Astrocyte (in vitro differentiated cells and primary cell): ENCODE measurements at places on chromosomes 1 and 21. TPM values are rescaled to one million over a fixed set of nuclear protein-coding genes. Genes with fewer than 3 reads are reported as not detected.
A peak's percentile ranks its signal among the peaks of the same experiment; 100 is the strongest.

The AVPR1B gene
- not detected in 2 replicates for total RNA-seq

The CLK2 gene
- 31.7 and 36.1 TPM in 2 replicates for total RNA-seq

The FAM78B gene
- 0.20 and 0.67 TPM in 2 replicates for total RNA-seq

The KIAA1614 gene
- total RNA-seq: 0.84 and 0.96 TPM in 2 replicates

DNA sequence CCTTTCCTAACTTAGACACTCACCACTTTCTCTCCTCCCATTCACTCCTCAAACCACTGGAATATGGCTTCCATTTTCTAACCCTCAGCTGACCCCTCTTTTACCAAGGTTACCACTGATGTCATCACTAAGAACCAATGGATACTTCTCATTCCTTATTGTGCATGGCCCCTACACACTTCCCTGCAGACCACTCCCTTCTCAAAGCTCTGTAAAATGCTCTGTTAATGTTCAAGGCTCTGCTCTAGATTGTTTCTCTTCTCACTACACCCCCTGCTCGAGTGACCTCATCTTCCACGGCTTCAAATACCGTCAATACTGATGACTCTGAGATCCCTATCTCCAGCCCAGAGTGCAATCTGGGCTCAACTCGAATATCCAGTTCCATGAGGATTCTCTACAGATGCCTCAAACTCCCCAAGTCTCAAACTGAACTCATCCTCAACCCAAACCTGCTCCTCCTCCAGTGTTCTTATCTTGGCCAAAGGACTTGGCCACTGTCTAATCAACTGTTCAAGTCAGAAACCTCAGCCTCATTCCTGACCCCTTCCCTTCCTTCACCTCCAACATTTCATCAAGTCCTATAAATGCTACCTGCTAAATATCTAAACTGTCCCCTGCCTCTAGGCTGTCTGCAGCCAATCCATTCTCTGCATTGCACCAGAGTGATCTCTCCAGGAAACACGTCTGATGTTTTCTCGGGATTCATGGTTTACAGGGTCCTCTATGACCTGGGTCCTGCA is 41.3 kb upstream of the BMP8B start:
- DNase-seq: peak; percentile 32

GRCh38 chr21:45285266-45285931 is 2.3 kb downstream of the POFUT2 start:
- no peak for DNase-seq

GRCh38 chr1:153777648-153778047 is 2.4 kb downstream of the SLC27A3 start:
- DNase-seq: no peak

DNA sequence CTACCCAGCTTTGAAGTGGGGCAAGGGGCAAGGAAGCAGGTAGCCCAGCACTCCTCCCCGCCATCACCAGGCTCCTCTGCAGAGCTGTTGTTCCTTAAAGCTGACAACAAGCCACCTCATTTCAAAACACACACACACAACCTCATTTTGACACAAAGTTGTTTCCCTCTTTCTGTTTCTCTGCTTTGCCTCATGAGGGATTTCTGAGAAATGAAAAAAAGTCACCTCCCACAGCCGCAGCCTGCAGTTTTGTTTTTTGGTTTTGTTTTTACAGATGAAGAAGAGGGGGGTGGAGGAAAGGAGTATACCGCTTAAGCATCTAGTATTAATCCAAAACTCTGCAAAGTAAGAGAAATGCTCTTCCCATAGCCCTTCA is 12.1 kb downstream of the MCL1 start:
- no peak for DNase-seq

- DNase-seq: no peak
Observed at GRCh38 chr1:155018617-155019348, 14.8 kb downstream of the DCST2 start.

DNA sequence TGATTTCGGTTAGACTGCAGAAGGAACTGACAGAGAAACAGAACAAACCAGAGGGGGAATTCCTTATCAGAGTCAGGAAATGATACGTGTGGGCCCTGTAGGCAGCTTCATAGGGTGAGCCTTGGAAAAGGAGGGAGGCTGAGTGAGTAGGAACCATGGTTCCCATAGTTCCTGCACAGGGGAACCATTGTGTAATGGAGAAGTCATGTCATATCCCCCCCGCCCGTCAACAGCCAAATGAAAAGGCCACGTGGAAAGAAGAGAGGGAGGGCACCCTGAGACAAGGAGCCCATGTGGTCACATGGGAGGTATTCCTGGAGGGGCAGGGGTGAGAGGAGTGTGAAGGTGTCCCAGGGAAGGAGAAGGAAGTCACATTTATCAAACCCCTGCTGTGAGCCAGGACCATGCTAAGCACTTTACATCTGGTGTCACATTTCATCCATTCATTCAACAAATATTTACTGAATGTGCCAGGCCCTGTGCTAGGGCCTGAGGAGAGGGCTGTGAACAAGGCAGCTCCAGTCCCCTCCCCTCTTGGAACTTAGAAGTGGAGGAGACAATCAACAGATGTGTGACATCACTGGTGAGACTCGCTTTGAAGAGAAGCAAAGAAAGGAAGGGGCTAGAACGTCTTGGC is 15.7 kb upstream of the FGR start:
- peak; percentile 77 for DNase-seq

GRCh38 chr1:48704736-48705135 is 72.0 kb downstream of the BEND5 start:
- DNase-seq: no peak

- DNase-seq: peak; percentile 34
Observed at GRCh38 chr1:30920827-30921226, 12.3 kb upstream of the SDC3 start.

DNA sequence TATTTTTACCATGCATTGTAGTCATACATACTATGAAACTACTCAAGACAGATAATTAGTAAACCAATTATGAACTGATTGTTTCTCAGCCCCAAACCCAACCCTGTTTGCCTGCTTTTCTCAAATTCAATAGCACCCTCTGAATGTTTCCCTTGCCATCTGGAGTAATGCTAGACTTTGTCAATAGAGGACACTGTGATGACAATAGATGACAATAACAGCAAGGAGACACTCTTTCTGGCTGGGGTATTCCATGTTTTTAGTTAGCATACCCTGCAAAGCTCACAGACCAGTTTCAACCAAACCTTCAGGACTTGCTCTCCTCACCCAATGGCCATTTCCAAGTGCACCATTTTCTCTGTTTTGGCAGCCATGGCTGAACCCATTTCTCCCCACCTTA is 108.5 kb upstream of the LRRC7 start:
- no peak for DNase-seq

GRCh38 chr1:193270996-193271395 is 84.6 kb upstream of the B3GALT2 start:
- peak; percentile 97 for DNase-seq

DNA sequence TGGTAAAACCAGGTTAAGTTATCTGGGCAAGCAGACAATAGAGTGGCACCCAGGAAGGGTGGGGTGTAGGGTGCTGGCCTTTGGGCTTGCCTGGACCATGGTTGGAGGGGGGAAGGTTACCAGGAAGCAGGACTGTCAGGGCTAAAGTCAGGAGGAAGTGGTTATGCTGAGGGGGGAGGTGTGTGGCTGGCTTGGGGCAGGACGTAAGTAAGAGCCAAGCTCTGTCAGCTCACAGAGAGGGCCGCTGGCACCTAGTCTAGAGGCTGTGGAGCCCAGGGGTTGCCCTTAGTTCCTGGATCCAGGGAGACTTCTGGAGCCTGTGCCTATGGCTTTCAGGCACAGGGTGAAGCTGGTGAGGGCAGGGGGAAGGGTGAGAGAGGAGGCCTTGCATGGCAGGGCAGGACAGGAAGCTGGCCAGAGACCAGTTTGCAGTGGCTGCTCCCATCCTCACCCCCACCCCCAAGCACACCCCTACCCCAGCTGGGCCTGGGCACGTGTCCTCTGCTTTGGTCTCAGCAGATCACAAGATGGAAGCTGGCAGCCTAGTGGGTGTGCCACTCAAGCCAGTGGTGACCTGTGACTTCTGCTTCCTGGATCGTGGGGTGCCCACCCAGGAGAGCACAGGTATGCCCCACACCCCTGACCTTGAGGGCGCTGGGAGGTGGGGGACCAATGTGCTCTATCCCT is 20.5 kb upstream of the SMYD3 start:
- DNase-seq: no peak

DNA sequence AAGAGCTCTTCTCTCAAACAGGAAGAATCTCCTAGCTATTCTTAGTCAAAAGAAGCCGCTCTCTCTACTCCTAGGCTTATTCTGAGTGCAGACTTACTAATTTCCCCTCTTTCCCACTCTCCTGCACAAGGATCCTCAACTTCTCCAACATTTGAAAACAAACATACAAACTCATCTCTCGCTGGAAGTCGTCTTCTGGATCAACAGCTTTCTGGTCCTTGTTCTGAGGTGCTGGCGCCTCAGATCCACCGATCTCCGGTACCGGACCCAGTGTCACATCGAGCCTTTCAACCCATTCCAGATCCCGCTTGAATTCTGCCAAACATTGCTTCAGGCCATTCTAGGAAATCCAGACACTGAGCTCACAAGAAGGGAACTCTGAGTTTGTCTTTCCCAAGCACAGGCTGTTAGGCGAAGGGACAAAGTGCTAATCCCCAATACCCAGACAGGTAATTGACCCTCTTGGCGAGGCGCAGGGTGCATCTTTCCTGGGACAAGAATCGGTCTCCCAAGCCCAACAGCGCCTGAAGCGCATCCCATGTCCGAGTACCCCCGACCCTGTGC is 696 bp downstream of the EBNA1BP2 start:
- DNase-seq: no peak

GRCh38 chr1:19785660-19786059 is 14.1 kb downstream of the TMCO4 start:
- DNase-seq: no peak

DNA sequence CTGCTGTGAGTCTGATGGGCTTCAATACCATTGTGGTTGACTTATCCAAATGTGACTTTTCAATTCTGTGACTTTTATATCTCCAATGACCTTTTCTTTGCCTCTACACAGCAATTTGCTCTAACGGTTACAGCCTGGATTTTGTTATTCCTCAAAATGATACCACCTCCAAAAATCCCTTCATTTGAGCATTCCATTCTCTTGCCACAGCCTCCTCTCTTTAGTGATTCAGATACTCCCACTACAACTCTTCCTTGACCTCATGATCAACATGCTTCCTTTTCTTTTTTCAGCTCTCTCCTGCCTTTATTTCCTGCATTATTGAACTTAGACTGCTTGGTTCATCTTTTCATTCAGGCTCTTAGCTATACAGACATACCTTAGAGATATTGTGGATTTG is 16.6 kb upstream of the IL19 start:
- peak; percentile 70 for DNase-seq

DNA sequence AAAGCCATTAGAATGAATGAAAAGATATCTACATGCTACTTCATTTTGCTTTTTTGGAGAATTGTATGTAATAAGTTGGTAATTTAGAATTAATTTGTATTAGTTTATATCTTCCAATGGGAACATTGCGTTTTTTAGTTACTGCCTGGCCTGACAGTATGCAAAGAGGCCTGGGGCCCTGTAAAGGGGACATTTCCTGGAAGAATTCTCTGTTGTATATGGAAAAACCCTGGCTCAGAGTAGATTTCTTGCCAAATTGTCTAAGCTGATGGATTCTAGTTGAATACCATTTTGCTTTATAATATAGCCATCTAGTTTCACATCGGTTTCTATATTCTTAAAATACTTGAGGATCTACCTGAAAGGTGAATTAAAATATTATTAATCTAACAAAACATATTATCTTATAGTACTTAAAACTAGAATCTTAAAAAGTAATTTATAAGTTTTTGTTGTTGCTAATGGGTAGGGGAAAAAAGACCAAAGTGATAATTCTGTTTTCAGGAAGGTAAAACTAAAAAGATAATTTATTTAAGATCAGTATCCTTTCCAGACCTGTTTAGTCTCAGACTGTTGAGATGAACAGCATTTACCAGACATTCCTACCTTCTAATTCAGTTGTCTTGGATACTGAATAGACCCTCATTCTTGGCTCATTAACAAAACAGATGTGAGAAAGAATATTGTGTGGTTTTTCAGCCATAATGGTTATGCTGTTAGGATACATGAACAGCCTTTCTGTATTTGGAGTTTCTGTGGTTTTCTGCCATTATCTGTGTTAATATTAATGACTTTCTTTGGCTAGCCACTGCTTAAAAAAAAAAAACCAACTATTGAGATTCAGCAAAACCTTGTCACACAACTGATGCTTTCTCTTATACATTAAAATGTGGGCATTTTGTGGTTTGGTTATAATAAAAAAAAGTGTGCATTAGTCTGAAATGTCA is 4.8 kb downstream of the AGO3 start:
- peak; percentile 66 for DNase-seq

- DNase-seq: no peak
Observed at GRCh38 chr1:225769687-225770086, 7.9 kb upstream of the SRP9 start.
